Activated CD8-positive, alpha-beta memory T cell treated with anti-CD3 and anti-CD28 coated beads for 1 hour (primary cell): ENCODE measurements at places on chromosomes 2 and 18.

GRCh38 chr2:101516823-101517690 is 42.1 kb upstream of the RFX8 start:
- no peak for DNase-seq

- DNase-seq: no peak
Observed at GRCh38 chr2:239293775-239294430, 106.9 kb downstream of the HDAC4 start.

DNA sequence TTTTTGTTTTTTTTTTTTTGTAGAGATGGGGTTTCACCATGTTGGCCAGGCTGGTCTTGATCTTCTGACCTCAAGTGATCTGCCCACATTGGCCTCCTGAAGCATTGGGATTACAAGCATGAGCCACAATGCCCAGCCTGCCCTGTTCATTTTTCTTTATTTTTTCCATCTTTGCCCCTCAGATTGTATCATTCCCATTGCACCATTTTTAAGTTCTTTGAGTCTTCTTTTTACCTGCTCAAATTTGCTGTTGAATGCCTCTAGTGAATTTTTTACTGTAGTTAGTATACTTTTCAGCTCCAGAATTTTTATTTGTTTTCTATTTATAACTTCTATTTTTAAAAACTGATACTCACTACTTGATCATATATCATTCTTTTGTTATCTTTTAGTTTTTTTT is 101.4 kb upstream of the SLC4A10 start:
- DNase-seq: no peak

DNA sequence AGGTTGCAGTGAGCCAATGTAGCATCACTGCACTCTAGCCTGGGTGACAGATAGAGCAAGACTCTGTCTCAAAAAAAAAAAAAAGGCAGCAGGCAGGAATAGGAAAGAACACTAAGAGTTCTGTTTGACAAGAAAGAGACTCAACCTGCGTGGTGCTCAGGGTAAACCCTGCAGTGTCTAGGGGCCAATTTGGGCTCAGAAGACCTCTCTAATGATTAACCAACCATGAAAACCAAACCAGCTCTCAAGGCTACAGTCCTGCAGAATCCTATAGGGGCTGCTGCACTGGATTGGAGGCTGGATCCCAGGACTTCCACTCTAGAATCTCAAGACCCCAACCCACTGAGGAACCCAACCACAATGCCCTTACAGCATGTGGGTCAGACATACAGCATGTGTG is 2.4 kb downstream of the TRABD2A start:
- no peak for DNase-seq

GRCh38 chr2:68727683-68728375 is 6.8 kb upstream of the ARHGAP25 start:
- no peak for DNase-seq

DNA sequence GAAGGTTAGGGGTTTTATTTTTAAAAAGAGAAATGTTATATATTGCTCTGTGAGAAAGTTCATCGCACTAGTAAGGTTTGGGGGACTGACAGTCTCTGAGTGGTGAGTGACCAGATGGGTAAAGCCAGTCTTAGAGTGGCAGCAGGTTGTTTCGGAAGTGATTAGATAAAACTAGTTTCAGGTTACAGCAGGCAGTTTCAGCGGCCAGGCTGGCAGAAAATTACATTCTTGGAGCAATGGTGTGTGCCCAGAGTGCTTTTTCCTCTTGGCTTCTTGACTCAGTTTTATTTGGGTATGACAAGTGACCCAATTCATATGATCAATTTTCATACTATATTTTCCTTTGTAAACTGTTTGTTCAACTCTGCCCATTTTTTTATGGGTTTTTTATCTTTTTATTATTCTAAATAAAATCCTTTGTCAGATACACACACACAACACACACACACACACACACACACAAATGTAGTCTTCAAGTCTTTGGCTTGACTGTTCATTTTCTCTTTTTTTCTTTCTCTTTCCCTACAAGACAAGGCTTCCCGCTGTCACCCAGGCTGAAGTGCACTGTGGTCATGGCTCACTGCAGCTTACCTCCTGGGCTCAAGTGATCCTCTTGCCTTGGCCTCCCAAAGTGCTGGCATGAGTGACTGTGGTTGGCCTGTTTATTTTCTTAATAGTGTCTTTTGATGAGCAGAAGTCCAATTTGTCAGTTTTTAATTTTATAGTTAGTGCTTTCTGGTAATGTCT is 30.9 kb downstream of the RALBP1 start:
- DNase-seq: no peak

DNA sequence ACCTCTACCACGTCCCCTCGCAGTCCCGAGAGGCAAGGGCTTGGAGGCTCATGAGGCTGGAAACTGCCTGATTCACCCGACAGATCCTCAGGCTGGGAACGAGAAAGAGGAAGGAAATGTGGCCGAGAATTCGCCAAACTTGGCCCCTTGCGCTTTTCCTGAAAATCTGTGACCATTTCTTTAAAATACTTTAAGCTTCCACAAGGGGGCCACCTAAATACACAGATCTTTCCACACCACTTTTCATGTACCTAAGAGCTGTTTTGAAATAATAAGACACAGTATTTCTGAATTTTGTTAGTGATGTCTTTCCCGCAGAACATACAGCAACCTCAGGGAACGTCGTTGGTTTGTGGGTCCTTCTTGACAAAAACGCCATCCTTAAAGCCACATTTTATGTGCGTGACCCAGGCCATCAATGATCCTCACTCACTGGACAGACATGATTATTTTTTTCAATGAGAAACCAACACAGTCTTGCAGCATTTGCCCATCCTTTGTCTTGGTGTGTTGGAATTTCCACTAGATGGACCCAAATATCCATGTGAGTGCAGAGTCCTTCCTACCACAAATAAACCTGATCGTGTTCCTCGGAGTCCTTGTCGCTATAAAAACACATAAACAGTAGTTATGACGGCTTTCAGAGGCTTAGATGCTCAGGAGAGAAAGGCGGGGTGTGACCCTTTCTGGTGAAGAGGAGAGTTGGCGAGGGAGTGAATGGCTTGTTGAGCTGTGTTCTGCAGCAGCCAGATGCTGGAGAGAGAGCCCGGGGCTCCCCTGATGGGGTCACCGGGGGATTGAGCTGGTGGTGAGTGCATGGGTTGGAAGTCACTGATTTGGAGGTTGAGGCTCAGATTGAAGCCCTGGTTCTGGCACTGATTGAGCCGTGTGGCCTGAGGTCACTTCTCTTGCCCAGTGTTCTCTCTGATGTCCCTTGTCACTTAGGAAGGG is 25.0 kb downstream of the DCDC2C start:
- no peak for DNase-seq

DNA sequence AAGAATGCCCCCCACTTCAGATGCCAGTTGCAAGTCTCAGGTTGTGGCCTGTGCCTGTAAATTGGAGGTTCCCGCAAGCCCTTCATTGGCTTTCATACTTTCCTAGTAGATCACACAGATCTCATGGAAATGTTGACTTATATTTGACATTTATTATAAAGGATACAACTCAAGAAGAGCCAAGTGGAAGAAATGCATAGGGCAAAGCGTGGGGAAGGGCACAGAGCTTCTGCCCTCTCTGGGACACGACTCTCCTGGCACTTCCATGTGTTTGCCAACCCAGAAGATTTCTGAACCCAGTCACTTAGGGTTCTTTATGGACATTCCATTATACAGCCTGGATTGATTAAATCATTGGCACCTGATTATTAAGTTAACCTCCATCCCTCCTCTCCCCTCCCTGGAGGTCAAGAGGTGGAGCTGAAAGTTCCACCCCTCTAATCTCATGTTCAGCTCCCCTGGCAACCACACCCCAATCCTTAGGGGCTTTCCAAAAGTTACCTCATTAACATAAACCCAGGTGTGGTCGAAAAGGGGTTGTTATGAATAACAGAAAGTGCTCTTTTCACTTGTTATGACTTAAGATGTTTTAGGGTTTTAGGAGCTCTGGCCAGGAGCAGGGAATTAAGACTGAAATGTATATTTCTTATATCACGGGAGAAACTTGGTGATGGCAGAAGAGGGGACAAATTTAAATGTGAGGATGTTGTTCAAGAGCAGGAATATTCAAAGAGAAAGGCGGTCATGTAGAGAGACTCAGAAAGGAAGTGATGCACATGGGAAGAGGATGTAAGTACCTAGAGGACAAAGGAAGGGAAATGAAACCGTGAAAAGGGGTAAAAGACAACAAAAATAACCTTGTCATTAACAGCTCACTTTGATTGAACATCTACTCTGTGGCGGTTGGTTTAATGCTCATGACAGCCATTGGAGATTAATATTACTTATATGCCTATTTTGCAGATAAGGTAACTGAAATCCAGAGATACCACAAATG is 31.8 kb downstream of the SP100 start:
- DNase-seq: no peak

DNA sequence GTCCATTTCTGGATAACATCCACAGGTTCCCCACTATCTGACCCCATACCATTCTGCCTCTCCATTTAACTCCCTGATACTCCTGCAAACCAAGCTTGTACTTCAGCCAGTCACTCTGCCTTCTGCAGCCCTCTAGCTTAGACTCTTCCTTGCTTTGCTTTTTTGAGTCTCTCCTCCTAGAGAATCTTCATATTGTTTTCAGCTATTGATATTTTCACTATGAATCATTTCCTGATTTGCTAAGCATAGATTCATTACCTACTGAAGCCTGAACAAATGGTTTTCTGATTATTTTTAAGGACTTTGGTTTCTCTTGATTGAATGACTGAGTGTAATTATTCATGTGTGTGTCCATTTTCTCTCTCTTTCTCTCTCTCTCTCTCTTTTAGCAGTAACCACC is 2102.3 kb upstream of the CELF4 start:
- DNase-seq: no peak

DNA sequence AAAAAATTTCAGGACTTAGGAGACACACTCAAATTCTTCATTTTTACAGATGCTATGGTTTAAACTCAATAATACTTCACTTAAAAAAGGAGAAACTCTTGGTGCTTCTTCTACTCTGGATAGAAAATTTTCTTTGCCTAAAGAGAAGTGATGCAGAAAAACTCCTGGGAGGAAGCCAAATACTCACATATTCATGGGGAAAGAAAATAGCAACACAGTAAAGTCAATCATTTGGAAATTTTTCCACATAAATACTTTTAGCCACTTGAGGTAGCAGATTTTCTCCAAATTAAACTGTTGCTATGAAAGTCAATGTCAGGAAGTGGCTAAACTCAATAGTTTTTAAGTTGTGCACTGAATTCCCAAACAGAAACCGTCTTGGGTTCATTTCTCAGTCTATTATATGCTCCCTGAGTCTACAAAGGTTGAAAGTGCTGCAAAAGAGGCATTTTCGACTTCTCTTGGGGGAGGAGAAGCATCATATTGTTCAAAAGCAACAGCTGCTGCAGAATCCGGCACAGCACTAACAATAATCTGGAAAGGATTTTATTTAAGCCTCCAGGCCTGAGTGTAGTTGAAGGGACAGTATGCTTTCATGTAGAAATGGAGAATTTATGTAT is 81.1 kb downstream of the UPP2 start:
- DNase-seq: no peak

DNA sequence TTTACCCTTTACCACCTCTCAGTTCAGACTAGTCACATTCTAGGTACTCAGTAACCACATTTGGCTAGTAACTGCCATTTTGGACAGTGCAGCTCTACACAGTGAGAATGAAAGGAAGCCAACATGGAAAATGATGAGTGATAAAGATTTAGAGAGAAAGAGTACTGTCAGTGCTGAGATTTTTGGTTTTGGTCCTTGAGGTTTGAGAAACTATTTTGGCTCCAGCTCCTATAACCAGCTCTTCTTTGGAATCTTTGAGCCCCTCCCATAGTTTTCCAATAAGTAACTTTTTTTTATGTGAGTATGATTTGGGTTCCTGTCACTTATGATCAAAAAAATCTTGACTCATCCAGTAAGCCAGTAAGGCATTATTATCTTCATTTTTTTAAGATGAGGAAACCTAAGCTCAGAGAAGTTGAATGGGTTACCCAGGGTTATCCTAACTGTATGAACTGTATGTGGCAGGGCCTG is 173.0 kb downstream of the BABAM2 start:
- no peak for DNase-seq

- no peak for DNase-seq
Observed at GRCh38 chr2:54723996-54724559, 616 bp downstream of the EML6 start.

DNA sequence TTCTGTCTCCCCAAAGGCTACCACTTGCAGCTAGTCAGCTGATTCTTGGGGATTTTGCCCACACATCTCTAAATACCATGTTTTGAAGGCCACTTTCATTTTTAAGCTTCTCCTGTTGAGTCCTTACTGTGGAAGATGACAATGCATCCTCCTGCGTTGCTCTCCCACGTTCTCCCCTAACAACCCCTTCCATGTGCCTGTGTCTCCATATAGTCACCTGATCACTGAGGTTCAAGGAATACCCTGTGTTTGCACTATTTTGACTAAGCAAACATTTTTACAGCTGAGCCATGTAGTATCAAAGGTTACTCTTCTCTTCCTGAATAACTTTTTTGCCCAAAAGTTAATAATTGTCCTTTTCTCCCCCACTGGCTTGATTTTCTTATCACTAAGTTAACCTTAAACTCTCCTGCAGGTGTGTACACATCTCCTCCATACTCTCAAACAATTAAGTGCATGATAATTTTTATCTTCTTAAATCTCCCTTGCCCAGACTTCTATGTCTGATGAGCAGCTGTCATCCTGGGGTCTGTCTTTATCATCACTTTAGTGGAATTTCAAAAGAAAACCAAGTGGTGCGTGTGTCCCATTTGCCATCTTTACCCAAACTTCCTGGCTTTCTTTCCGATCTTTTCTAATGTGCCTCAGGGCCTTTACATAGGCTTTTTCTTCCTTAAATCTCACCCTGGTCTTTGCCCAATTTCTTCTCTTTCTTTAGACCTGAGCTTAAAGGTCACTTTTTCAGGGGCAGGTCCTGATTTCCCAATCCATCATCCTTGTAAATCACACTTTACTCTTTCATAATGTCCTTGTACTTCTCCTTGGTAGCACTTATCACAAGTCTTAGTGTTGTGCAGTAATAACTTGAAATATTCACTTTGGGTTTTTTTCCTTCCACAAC is 85.2 kb upstream of the SPATS2L start:
- no peak for DNase-seq

DNA sequence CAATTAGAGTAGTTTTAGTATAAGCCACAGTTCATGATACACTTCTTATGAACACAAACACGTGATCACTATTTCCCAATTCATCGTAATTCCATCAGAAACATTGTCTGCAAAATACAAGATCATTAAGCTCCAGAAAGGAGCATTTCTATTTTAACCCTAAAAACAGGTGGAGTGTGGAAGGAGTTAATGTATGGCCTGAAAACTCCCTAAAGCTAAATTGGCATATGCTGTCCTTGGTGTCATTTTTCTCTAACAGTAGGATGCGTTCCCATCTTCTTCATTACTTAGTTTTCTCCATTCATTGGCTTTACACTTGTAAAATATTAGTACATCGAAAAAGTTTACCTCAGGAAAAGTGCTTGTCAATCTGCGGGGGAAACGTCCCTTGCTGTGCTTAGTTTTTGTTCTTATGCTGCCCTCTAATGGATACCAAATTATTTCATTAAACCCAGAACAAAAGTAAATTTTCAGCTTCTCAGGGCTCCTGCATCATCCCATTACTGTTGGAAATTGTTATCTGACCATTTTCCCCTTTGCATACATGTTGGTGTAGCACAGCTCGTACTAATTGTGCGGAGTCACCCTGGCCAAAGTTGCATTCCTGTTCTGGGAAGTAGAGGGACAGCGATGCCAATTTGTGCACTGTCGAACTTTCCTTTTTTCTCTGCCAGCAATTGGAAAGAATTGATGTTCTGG is 153.4 kb downstream of the GPD2 start:
- no peak for DNase-seq
